ENCODE measurements at places on chromosomes 11 and 22. TPM values are rescaled to one million over a fixed set of nuclear protein-coding genes. Genes with fewer than 3 reads are reported as not detected.
A peak's percentile ranks its signal among the peaks of the same experiment; 100 is the strongest.

The NLRP14 gene
- 0.12 TPM for total RNA-seq

GRCh38 chr11:2731130-2732125 lies 31.6 kb upstream of the KCNQ1OT1 start:
- H3K4me1 ChIP-seq = peaks cover 32% of the 10 kb centered on the region
- no peak overlapping the region for H3K27ac ChIP-seq
- no peak for DNase-seq
- H3K4me3 ChIP-seq = no peak overlapping the region

DNA sequence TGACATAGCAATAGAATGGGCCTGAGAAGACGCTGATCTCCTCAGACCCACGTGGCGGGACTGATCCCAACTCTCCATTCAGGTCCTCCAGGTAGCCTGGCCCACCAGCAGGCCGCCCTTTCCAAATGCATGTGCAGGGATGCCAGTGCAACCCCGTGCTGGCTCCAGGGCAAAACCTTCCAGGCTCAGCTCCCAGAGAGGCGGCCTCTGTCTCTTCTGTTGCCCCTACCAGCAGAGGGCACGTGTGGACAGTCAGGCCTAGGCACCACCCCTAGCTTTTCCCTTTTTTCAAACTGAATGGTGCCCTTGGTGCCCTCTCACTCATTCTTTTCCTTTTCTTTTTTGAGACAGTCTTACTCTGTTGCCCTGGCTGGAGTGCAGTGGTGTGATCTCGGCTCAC lies 121.7 kb downstream of the OSBP2 start:
- no peaks in the 10 kb centered on the region for H3K36me3 ChIP-seq
- no peaks in the 10 kb centered on the region for H3K4me1 ChIP-seq
- DNase-seq = no peak
- no peak overlapping the region for H3K27ac ChIP-seq

- no peaks in the 10 kb centered on the region for H3K36me3 ChIP-seq
- H3K27me3 ChIP-seq = no peaks in the 10 kb centered on the region
- peaks cover 33% of the 10 kb centered on the region for H3K4me1 ChIP-seq
- DNase-seq = no peak
These were observed 36.4 kb downstream of the PACSIN2 start for GRCh38 chr22:42978453-42979103.

The PIWIL4 gene
- total RNA-seq = 11.6 TPM

DNA sequence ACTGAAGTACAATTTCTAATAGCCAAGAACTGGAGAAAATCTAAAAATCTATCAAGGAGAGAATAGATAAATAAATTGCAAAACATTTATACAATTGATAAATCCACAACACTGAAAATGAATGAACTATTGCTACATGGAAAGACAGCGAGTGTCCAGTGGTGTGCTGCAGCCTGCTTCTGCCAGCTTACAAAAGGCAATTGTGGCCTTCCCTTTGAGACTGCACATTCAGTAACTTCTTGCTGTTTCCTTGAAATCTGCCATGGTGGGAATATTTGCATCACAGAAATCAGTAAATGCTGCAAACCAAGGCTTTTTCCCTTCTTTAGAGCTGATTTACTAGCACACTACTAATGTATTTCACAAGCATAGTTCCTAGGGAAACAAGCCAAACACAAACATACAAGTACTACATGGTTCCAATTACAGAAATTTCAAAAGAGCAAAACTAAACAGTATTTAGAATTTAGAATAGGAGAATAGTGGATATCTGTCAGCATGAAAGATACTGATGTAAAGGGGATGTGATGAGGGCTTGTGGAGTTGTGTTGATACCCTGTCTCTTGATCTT lies 76.9 kb upstream of the TRIM77 start:
- no peaks in the 10 kb centered on the region for H3K27me3 ChIP-seq
- no peaks in the 10 kb centered on the region for H3K4me1 ChIP-seq
- no peak overlapping the region for H3K27ac ChIP-seq
- H3K4me3 ChIP-seq = no peak overlapping the region
- no peaks in the 10 kb centered on the region for H3K36me3 ChIP-seq

- no peaks in the 10 kb centered on the region for H3K4me1 ChIP-seq
- no peak for DNase-seq
- no peak overlapping the region for H3K4me3 ChIP-seq
These were observed 7.2 kb upstream of the IL18BP start for GRCh38 chr11:71991494-71991893.

DNA sequence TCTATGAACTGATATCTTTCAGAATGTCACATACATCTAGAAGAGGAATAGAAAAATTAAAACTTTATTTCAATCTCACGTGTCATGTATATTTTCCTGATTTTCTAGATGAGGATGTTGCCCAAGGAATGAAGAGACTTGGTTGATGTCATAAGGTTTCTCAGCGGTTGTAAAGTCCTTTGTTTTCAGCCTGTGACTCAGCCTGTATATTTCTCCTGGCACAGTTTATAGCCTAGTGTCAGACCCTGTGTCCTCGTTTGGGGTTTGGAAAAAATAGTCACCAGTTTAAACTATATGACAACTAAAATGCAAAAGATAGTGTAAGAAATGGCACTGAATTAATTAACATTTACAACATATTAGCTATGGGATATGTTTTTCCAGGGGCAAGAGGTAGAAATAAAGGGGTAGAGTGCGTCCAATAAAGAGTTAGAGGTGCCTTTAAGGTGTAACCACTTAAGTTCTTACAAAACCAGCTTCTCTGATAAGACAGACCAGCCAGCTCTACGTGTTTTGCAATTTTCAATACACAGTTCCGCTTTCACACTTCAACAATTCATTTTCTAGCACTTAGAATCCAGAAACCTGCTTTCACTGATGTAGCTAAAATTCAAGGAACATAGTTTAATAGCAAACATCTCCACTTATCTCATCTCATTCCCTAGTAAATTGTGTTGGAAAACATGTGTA lies 1432.6 kb upstream of the TENM4 start:
- no peak overlapping the region for H3K27ac ChIP-seq
- no peak overlapping the region for H3K4me3 ChIP-seq
- DNase-seq = no peak
- no peaks in the 10 kb centered on the region for H3K36me3 ChIP-seq
- H3K27me3 ChIP-seq = no peaks in the 10 kb centered on the region
- no peaks in the 10 kb centered on the region for H3K4me1 ChIP-seq

The C22orf42 gene
- total RNA-seq = 4.6 TPM

The PDGFD gene
- total RNA-seq = 17.8 TPM

The MTNR1B gene
- 0.40 TPM for total RNA-seq

The HTR3A gene
- total RNA-seq = 0.27 TPM

DNA sequence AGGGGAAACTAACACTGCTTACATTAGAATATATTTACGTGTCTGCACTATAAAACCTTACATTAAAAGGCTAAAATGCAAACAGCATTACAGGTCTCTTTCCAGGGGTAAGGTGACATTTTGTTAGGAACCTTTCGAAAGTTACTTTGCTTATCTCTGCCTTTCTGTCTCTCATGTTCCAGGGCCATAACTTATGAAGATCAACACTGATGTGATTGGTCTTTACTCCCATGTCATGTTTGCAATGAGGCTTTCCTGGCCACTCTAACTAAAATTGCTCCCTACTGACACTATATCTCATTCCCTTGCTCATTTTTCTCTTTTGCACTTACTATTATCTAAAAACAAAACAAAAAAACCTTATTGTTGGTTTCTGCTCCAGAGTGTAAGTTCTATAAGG lies 119.0 kb downstream of the JRKL start:
- H3K36me3 ChIP-seq = no peaks in the 10 kb centered on the region
- H3K27ac ChIP-seq = no peak overlapping the region
- no peak overlapping the region for H3K4me3 ChIP-seq
- no peaks in the 10 kb centered on the region for H3K4me1 ChIP-seq
- H3K27me3 ChIP-seq = no peaks in the 10 kb centered on the region
- DNase-seq = no peak

The ADM2 gene
- total RNA-seq = 10.2 TPM

DNA sequence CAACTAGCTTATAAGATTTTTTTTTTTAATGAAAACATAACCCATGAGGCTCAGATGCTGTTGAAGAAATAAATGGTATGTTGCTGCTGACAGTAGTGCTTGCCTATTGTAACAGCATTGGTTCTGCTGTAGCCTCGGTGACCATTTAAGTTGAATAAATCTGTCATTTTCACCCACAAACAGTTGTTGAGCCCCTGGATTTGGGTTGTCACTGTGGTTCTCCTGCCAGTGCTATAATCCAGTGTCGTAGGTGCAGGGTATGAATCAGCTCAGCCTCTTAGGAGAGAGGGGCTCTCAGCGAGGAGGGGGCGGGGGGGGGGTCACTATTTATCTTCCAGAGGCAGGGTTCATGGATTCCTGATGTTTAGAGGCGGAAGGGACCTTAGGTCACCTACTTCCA lies 49.9 kb upstream of the HORMAD2 start:
- no peak for DNase-seq
- H3K27me3 ChIP-seq = no peaks in the 10 kb centered on the region
- H3K4me3 ChIP-seq = no peak overlapping the region
- H3K27ac ChIP-seq = no peak overlapping the region
- H3K4me1 ChIP-seq = peaks cover 20% of the 10 kb centered on the region

The OR5A1 gene
- not detected for total RNA-seq

GRCh38 chr11:115522302-115522701 lies 18.1 kb upstream of the CADM1 start:
- DNase-seq = no peak
- no peak overlapping the region for H3K4me3 ChIP-seq
- peaks cover 17% of the 10 kb centered on the region for H3K27me3 ChIP-seq
- H3K36me3 ChIP-seq = no peaks in the 10 kb centered on the region
- no peak overlapping the region for H3K27ac ChIP-seq

The C22orf15 gene
- total RNA-seq = 1.7 TPM

The CRYBA4 gene
- total RNA-seq = 1.0 TPM

DNA sequence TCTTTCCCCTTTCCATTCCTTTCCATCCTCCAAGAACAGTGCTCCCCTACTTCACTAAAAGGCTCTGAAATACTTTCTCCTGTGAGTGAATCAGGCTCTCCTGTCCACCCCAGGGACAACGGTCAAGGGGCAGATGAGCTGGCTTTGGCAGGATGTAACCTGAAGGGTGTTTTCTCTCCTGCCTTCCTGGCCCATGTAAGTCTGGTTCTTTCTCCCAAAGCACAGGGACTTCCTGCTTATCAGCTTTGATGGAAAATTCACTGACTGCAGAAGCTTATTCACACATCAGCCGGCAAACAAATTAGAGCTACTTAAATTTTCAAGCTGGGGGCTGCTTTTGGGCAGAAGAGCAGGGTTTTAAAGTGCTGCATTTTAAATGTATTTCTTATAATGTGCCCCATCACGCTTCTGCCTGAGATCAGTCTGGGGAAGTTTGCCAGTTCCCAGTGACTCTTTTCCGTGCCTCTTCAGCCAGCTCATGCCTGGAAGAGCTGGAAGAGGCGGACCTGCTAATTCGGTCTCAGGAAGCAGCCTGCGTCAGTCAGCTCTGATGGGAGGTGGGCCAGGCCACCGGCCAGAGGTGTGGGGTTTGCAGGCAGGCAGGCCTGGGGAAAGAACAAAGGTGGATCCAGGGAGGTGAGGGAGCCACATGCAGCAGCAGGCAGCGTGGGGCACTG lies 140.4 kb upstream of the TBCEL start:
- H3K36me3 ChIP-seq = no peaks in the 10 kb centered on the region
- H3K27ac ChIP-seq = no peak overlapping the region
- H3K4me3 ChIP-seq = no peak overlapping the region
- peaks cover 23% of the 10 kb centered on the region for H3K4me1 ChIP-seq

The MMP8 gene
- not detected for total RNA-seq

DNA sequence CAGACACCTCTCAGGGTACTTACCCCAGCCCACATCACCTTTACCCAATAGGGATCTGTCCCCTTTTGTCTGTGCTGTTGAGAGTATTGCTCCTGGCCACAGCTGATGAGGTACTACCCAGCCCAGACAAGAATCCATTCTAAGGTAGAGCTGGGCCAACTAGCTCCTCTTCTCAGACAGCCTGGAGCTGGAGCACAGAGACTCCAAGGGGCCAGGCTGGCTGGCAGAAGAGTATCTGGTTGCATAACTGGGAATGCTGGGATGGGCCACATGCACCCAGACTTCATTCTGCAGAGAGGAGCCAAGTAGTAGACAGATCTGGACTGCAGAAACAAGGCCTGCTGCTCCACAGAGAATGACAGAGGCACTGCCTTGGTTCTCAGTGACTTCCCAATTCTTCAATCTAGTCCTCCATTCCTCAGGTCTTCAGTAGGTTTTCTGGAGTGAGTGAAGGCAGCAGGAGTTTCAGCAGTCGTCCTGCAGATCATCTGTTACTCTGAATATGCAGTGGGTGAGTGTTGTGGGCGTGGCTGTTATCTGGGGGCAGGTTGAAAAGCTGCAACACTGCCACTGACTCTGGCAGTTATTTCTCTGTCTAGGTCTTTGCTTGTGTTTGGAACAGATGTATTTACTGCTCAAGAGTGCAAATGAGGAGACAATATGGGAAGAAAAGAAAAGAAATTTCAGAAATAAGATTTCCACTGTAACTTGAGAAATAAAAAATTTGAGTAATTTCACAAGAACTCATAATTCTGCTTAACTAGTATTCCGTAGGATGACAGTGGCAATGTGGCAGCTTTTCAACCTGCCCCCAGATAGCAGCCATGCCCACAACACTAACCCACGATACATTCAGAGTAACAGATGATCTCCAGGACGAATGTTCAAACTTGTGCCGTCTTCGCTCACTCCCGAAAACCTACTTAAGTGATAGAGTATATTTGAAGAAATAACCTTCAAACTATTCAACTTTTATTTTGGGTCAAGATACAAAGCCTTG lies 34.9 kb downstream of the MAPK1 start:
- H3K36me3 ChIP-seq = no peaks in the 10 kb centered on the region
- DNase-seq = no peak
- no peaks in the 10 kb centered on the region for H3K27me3 ChIP-seq
- H3K27ac ChIP-seq = peak overlapping the region; percentile 47
